Left hindlimb (tissue), 1 donor: ENCODE measurements at places on chromosomes 3 and 15.

DNA sequence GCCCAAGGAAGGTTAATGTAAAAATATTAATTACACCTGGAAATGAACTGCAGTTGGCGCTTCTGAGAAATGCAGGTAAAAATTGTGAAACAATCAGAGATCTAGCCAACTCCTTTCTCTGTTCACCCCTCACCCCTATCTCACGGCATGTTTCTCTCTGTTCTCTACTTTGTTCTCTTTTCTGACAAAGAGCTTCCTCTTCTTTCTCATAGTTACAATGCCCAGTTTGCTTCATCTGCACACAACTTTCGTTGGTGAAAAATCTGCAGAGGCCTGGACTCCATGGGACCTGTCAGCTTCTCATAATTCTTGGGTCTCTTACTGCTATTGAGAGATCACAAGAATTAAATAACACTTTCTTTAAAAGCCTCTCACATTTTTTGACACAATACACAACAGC, 212.9 kb upstream of the LRRN1 start:
- no peak for DNase-seq

DNA sequence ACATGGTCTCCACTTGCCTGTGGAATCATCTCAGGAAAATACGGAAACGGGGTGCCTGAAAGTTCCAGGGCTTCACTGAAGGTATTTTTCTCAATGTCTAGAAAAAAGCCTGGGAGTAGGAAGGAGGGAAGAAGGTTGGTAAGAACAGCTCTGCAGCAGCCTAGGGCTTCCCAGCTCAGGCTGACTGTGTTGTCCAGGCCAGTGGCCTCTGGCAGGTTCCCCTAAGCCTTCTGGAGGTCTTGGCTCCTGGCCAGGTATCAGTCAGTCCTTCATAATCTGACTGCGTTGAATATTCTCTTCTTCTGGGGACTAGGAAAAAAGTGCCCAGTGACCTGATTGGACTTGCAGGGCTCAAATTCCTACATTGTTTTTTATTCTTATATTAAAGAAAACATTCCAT, 38.6 kb downstream of the SSR3 start:
- no peak for DNase-seq

GRCh38 chr3:49805367-49805782, 2.3 kb downstream of the INKA1 start:
- DNase-seq, result peak; percentile 94

DNA sequence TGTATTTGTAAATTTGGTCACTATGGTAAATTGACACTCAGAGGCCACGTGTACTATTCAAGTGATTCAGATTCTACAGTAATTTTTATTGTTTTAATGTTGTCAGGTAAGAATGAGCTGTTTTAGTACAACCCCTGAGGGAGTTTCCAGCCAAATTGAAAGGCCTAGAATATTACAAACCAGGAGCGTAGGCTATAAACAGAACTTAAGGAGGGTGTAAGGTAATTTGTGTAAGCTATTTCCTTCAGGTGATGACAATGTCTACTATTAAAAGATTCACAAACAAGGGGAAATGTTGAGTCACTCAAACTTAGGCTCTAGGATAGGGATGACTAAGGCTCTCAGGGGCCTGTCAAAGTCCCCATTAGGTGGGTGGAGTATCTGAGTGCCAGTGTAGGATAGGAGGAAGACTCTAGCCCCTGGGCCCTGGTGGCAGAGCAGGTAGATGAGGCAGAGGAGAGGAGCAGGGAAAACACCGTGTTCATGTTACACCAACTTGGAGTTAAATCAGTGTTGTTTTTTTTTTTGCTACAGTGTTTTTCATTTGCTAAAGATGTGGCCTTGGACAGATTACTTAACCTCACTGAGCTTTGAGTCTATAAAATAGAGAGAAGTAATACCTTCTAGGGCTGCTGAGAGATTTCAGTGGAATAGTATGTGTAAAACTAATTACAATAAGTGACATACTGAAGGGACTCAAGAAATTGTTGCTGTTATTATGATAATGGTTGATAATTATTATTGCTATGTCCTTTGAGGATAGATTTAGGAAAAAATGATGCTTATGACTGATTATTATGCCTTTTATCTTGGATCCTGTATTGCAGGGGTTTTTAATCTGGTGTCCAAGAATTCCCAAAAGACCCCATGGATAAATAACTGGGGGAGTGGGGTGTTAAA, 10.3 kb downstream of the TM4SF1 start:
- DNase-seq, result no peak

DNA sequence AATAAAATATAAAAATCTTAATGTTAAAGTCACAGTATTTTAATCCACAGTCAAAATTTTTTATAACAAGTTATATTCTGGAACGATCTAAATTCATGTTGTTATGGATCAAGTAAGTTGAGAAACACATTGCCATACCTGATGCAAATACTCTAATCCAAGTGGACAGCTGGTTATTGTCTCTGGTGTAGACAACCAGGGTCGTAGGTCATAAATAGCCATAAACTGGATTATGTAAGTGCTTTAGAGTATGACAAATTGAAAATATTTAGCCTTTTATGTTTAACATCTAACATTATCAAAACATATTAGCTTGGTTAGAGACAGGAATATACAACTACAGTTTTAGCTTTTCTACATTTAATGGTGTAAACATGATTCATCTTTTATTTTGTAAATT, 53.0 kb downstream of the PLSCR2 start:
- DNase-seq, result no peak

DNA sequence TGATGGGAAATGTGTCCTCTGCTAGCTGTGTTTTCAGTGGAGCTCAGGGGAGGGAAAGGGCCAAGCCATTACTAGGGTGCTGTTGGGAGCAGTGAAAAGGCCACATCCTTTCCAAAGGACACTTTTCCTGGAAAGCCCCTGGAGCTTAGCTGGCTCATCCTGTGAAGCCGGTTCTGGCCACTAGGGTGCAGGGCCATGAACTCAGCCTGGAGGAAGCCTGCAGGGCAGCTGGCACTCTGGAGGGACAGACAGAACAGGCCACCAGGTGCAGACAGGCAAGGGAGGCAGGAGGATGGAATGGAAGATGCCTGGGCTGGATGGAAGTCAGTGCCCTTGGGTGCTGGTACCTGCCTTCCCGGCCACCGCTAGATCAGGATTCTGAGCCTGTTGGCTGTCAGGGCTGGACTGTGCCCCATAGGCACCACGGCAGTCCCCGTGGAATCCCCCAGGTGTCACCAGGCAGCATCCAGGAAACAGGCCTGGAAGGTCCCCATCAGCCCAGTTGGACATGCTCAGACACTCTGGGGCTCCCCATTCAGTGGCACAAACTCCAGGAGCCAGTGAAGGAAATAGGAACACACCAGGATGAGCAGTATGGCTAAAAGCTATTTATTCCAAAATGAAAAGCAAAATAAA, 76.2 kb upstream of the C2CD4B start:
- no peak for DNase-seq

DNA sequence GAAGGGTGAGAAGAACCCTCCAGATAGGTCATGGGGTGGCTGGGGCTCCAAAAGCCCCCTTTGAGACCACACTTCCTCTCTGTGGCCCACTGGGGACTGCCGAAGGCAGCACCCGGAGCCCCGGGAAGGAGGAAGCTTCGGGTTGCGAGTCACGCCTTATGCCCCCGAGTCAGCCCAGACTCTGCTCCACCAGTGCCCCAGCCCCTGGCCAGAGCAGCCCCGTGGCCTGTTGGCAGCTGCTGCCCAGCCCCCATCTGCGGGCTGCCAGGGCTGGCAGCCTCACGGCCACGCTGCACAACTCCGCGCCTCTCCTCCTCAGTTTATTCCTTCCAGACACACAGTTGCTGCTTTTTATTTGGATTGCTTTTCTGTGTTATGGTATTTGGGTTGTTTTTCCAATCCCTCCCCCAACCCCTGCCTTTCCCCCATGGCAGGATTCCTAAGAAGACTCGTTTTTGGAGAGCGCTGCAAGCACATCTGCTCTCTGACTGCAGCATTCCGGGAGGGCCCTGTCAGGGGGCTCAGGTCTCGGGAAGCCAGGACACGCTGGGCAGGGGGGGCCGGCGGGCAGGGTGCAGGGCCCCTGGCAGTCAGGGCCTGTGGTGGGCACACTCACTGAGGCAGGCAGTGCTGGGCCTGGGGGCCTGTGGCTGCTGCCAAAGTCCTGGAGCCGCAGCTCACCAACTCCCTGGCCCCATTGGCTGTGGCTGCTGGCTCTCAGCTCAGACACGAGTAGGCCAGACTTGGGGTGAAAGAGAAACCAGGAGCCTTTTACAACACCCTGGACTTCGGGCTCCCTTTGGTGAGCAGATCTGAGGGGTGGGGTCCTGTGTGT, 20.2 kb downstream of the MAGEF1 start:
- DNase-seq, result peak; percentile 93

GRCh38 chr3:103218793-103219192, 784.0 kb downstream of the ZPLD1 start:
- no peak for DNase-seq

- peak; percentile 28 for DNase-seq
Measured at GRCh38 chr3:38001456-38002081, 11.0 kb downstream of the VILL start.

- no peak for DNase-seq
Measured at GRCh38 chr3:87621667-87622066, 345.3 kb upstream of the POU1F1 start.

- DNase-seq, result peak; percentile 89
Measured at GRCh38 chr3:29065211-29065785, 215.6 kb upstream of the RBMS3 start.

DNA sequence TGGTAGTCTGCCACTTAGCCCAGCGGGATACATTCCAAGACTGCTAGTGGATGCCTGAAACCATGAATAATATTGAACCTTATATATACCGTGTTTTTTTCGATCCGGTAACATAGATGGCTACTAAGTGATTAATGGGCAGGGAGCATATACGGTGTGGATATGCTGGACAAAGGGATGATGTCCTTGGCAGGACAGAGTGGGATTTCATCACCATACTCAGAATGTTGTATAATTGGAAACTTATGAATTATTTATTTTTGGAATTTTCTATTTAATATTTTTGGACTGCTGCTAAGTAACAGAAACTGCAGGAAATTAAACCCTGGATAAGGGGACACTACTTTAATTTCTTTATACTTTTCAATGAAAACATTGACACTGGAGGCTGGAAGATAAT, 53.2 kb downstream of the ASTE1 start:
- DNase-seq, result no peak

DNA sequence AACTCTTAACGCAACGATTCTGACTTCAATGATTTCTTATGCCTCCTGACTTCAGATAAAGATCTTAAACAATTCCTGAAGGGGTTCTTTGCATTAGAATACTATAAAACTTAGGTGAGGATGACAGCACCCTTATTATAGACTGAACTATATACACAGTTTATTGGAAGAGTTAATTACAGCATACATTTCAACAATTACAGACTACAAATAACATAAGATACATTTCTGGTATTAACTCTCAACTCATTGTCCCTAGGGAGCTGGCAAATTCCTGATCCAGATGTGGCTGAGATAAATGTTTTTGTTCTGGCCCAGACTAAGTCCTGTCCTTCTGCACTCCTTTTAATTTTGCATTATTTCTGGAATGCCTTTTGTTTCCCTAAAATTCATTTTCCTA, 155.5 kb upstream of the TMC3 start:
- no peak for DNase-seq

GRCh38 chr15:38535491-38536200, 29.0 kb downstream of the RASGRP1 start:
- DNase-seq, result no peak

- no peak for DNase-seq
Measured at GRCh38 chr3:23325466-23326065, 122.4 kb downstream of the UBE2E2 start.

GRCh38 chr15:101063891-101064794, 145.0 kb downstream of the LRRK1 start:
- DNase-seq, result peak; percentile 86

GRCh38 chr15:89672221-89673164, 6.7 kb downstream of the PLIN1 start:
- DNase-seq, result no peak

DNA sequence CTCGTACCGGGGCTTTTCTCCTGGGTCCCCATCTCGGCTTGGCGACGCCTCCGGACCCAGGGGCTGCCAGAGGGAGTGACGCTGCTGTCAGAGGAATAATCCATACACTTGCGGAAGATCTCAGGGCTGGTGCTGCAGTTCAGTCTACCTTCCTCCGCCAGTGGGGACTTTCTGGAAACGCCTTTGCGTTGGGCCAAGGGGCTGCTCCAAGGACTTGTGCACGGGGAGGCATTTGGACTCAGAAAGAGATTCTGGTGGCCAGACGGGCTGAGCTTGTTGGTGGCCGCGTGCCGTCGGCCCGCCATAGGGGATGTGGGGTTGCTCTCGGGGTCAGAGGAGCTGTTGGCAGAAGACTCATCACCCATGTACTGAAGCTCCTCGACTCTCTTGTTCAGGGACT, 21.8 kb downstream of the LARP6 start:
- no peak for DNase-seq

DNA sequence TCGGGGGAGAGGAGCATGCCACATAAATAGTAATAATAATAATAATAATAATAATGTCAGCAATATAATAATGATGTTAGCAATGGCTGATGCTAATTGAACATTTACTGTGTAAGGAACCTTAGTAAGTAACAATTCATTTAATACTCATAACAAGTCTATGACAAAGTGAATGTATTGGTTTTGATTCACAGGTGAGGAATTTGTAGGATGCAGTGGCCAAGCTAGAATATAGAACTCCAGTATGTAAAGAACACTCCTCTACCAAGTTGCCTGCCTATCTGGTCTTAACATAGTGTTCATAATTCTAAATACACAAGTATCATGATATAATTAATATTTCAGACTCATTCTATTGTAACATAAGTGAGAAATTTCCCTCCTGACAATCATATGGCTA, 1016.5 kb downstream of the ROBO1 start:
- DNase-seq, result no peak

GRCh38 chr3:129316248-129317013, 37.8 kb downstream of the HMCES start:
- DNase-seq, result peak; percentile 86

- no peak for DNase-seq
Measured at GRCh38 chr3:39068556-39068955, 16.7 kb downstream of the WDR48 start.

- DNase-seq, result no peak
Measured at GRCh38 chr15:71627604-71628003, 182.8 kb upstream of the NR2E3 start.

DNA sequence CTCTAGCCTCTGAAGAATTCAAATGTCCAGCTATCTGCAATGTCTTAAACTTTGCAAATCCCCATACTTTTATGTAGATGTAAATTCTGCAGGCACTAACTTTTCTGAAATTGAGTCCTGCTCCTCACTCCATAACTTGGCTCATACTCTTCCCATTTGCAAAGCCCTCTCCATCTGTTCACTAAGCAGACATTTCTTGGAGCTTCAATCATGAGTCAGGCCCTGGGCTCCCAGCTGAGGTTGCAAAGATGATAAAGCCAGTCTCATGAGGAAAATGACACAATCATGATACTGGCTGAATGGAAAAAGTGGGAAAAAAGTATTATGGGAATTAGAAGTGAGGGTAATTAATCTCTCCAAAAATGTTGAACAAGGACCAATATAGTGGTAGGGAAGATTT, 507.6 kb downstream of the NR2F2 start:
- DNase-seq, result no peak
